ENCODE measurements at places on chromosomes 11 and 22. TPM values are rescaled to one million over a fixed set of nuclear protein-coding genes. Genes with fewer than 3 reads are reported as not detected.

Gene DLG2
- total RNA-seq, result 174 TPM

Gene MMP27
- total RNA-seq, result not detected

Gene AIFM3
- 4.5 TPM for total RNA-seq

Gene MIOX
- total RNA-seq, result not detected

Gene SCGB1A1
- total RNA-seq, result not detected

Gene PLAAT4
- total RNA-seq, result 3.3 TPM

Gene TSGA10IP
- total RNA-seq, result not detected

Gene SRPRA
- total RNA-seq, result 6.9 TPM

Gene KREMEN1
- 6.9 TPM for total RNA-seq

Gene LRRC74B
- under 0.01 TPM for total RNA-seq

Gene P2RY2
- total RNA-seq, result not detected

Gene NRIP3
- 24.9 TPM for total RNA-seq

Gene DERL3
- total RNA-seq, result 0.82 TPM

Gene NAA40
- total RNA-seq, result 11.4 TPM

Gene MUC2
- not detected for total RNA-seq

All from frontal cortex (tissue), 4 donors.